ENCODE measurements at places on chromosomes 3 and 15. TPM values are rescaled to one million over a fixed set of nuclear protein-coding genes. Genes with fewer than 3 reads are reported as not detected.
A peak's percentile ranks its signal among the peaks of the same experiment; 100 is the strongest.

GRCh38 chr3:138774529-138775253 is 60.0 kb downstream of the PIK3CB start:
- no peak overlapping the region for H3K4me3 ChIP-seq
- no peaks in the 10 kb centered on the region for H3K27me3 ChIP-seq
- peaks cover 13% of the 10 kb centered on the region for H3K36me3 ChIP-seq
- DNase-seq, result peak; percentile 98
- peaks cover 18% of the 10 kb centered on the region for H3K4me1 ChIP-seq

DNA sequence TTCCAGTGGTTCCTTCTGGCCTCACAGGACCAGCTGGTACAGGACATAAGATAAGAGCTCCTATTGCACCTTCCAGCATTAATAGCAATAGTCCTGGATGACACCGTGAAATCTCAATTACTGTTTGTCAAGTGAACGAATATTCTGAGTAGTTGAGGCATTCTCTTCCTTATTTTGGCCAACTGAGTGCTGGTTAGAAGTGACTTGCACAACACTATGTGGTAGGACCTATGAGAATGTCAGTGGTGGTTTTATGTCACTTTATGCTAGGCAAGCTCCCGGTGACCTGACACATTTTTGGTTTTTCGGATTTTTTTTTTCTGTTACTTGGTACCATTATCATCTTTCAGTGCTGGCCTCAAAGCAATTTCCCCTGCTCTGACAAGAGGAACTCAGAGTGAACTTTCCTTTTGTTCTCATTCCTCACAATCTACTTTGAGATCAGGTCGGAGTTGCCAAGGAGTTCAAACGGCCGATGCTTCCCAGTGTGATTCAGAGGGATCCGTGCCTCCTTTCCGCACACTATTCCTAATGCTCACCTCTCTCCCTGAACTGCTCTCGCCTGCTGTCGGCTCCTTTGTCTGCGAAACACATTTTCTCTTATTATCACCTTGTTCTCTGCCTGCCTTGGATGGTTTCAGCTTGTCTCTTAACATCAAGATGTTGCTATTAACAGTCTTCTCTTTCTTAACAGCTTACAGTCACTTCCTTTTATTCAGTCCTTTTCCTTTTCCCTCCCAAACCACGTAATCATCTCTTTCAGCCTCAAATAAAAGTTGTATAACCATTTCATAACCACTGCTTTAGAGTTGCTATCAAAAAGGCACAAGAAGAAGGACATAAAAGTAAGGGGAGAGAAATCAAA is 35.8 kb downstream of the QTRT2 start:
- H3K4me1 ChIP-seq, result no peaks in the 10 kb centered on the region
- no peak for DNase-seq
- H3K27ac ChIP-seq, result no peak overlapping the region
- peaks cover 8% of the 10 kb centered on the region for H3K36me3 ChIP-seq

DNA sequence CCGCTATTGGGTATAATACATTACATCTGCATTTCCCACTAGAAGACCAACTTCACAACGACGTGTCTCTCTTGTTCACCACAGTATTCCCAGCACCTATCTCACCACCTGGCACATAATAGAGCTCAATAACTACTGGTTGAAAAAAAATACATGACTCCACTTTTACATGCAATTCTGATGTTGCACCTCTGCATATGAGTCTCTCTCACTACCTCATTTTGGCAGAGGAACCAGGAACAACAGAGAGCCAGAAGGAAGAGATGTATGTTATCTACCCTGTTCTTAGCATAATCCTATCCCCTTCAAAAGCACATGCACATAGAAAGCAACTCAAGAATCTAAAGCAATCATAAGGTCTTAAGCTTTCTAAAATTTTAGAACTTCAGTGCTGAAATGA is 61.6 kb downstream of the SHQ1 start:
- H3K4me3 ChIP-seq, result no peak overlapping the region
- no peak for DNase-seq
- H3K36me3 ChIP-seq, result peaks cover 7% of the 10 kb centered on the region
- H3K27me3 ChIP-seq, result no peaks in the 10 kb centered on the region
- no peaks in the 10 kb centered on the region for H3K4me1 ChIP-seq

- no peaks in the 10 kb centered on the region for H3K36me3 ChIP-seq
- no peak for DNase-seq
- peaks cover 77% of the 10 kb centered on the region for H3K27me3 ChIP-seq
- no peak overlapping the region for H3K4me3 ChIP-seq
- no peak overlapping the region for H3K27ac ChIP-seq
Observed at GRCh38 chr15:80401456-80401855, 2.7 kb upstream of the ARNT2 start.

GRCh38 chr15:57609805-57610529 is 18.3 kb downstream of the MYZAP start:
- no peaks in the 10 kb centered on the region for H3K36me3 ChIP-seq
- H3K27me3 ChIP-seq, result no peaks in the 10 kb centered on the region
- no peak overlapping the region for H3K4me3 ChIP-seq
- H3K4me1 ChIP-seq, result peaks cover 53% of the 10 kb centered on the region
- DNase-seq, result peak; percentile 79
- H3K27ac ChIP-seq, result peak overlapping the region; percentile 91

GRCh38 chr3:98545940-98546339 is 14.2 kb downstream of the GPR15 start:
- H3K27me3 ChIP-seq, result no peaks in the 10 kb centered on the region
- no peak overlapping the region for H3K27ac ChIP-seq
- H3K36me3 ChIP-seq, result no peaks in the 10 kb centered on the region
- no peak for DNase-seq

- H3K27ac ChIP-seq, result no peak overlapping the region
- peaks cover 5% of the 10 kb centered on the region for H3K4me1 ChIP-seq
- no peaks in the 10 kb centered on the region for H3K27me3 ChIP-seq
- H3K4me3 ChIP-seq, result no peak overlapping the region
- DNase-seq, result no peak
- H3K36me3 ChIP-seq, result no peaks in the 10 kb centered on the region
Observed at GRCh38 chr3:58629629-58630028, 36.9 kb downstream of the FAM3D start.

DNA sequence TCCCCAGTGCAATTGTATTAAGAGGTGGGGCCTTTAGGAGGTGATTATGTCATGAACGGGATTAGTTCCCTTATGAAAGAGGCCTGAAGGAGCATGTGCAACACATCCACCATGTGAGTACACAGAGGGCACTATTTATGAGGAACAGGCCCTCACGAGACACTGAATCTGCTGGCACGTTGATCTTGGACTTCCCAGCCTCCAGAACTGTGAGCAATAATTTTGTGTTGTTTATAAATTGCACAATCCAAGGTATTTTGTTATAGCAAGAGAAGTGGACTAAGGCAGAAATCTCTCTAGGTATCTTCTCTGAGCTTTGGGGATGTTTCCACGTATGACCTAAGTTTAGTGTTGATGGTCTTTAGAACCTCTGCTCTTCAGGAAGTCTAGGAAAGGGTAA is 149.3 kb upstream of the CBLB start:
- peaks cover 16% of the 10 kb centered on the region for H3K4me1 ChIP-seq
- no peaks in the 10 kb centered on the region for H3K36me3 ChIP-seq
- H3K27me3 ChIP-seq, result no peaks in the 10 kb centered on the region
- H3K27ac ChIP-seq, result no peak overlapping the region
- H3K4me3 ChIP-seq, result no peak overlapping the region

GRCh38 chr3:61769266-61769990 is 208.1 kb downstream of the PTPRG start:
- peak overlapping the region; percentile 80 for H3K27ac ChIP-seq
- H3K4me3 ChIP-seq, result no peak overlapping the region
- peaks cover 10% of the 10 kb centered on the region for H3K36me3 ChIP-seq
- peaks cover 52% of the 10 kb centered on the region for H3K4me1 ChIP-seq

DNA sequence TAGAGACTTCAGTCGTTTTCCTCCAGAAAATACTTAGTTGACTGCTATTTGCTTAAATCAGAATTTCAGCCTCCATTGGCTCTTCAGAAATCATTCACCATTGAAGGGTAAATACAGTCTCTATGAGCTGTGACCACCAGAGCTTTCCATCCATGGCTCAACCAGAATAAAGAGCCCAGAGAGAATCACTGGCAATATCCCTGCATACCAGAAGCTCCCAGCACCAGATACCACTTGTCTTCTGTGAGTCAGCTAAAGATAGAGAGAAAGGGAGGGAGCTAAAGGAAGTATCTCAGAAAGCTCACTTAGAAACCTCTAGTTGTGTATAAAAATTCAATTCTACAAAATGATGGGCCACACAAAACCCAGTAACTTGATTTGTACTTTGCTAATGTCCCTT is 115.2 kb upstream of the TMCO5A start:
- no peaks in the 10 kb centered on the region for H3K36me3 ChIP-seq
- no peak overlapping the region for H3K4me3 ChIP-seq
- DNase-seq, result no peak
- H3K27me3 ChIP-seq, result peaks cover 44% of the 10 kb centered on the region
- H3K27ac ChIP-seq, result no peak overlapping the region
- H3K4me1 ChIP-seq, result no peaks in the 10 kb centered on the region

DNA sequence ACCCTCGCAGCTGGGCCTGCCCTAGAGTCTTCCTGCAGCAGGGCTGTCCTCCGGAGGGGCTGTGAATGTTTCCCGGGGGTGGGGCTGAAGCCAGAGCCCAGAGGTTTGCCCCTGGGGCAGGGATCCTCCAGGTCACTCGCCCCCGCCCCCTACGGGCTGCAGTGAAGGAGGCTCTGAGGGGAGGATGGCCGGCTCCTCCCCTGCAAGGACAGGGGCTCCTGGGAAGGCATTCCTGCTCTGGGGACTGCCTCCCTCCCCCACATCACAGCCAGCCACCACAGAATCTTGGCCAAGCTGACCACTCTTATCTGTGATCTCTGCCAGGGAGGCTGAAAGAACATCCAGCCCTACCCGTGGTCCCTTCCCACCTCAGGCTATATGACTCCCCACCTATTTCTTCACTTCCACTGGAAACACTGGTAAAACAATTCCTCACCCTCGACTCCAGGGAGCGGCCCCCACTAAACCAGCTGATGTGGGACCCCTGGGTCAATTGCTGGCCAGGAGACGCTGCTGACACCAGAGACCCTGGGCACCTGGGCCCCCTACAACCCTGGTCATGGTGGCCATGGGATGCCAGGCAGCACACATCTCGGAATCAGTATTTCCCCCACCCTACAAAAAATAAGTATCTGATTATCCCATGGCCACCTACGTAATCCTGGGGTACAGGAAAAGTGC is 66.0 kb downstream of the HMCES start:
- H3K27ac ChIP-seq, result no peak overlapping the region
- no peak overlapping the region for H3K4me3 ChIP-seq
- H3K4me1 ChIP-seq, result no peaks in the 10 kb centered on the region

- H3K27ac ChIP-seq, result peak overlapping the region; percentile 27
- no peaks in the 10 kb centered on the region for H3K27me3 ChIP-seq
- DNase-seq, result peak; percentile 59
- H3K36me3 ChIP-seq, result peaks cover 28% of the 10 kb centered on the region
Observed at GRCh38 chr3:31768479-31769125, 212.5 kb downstream of the OSBPL10 start.

DNA sequence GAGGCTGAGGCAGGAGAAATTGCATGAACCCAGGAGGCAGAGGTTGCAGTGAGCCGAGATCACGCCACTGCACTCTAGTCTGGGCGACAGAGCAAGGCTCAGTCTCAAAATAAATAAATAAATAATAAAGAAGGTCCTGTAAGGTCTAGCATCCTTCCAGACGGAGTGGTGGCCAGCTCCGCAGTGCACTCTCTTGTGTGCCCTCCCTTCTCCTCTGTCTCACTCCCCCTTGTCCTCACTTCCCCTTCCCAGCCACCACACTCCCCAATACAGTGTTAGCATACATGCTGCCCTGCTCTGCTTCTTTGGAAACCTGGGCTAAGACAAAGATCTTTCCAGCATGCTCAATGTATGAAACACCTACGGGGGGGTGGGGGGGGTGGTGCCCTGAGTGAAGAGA is 3.4 kb upstream of the CLN6 start:
- no peak overlapping the region for H3K27ac ChIP-seq
- no peaks in the 10 kb centered on the region for H3K27me3 ChIP-seq
- no peak overlapping the region for H3K4me3 ChIP-seq
- H3K36me3 ChIP-seq, result peaks cover 3% of the 10 kb centered on the region
- no peak for DNase-seq
- peaks cover 14% of the 10 kb centered on the region for H3K4me1 ChIP-seq

GRCh38 chr3:62587169-62587568 is 213.8 kb upstream of the FEZF2 start:
- no peaks in the 10 kb centered on the region for H3K27me3 ChIP-seq
- peaks cover 32% of the 10 kb centered on the region for H3K4me1 ChIP-seq
- peak overlapping the region; percentile 90 for H3K27ac ChIP-seq

GRCh38 chr3:148333091-148333490 is 364.6 kb upstream of the AGTR1 start:
- no peak overlapping the region for H3K4me3 ChIP-seq
- H3K27me3 ChIP-seq, result peaks cover 56% of the 10 kb centered on the region
- H3K4me1 ChIP-seq, result peaks cover 4% of the 10 kb centered on the region
- no peak for DNase-seq
- H3K36me3 ChIP-seq, result no peaks in the 10 kb centered on the region
- H3K27ac ChIP-seq, result no peak overlapping the region

GRCh38 chr3:49673121-49673714 is 933 bp upstream of the APEH start:
- no peaks in the 10 kb centered on the region for H3K27me3 ChIP-seq
- peak overlapping the region; percentile 99 for H3K27ac ChIP-seq
- peaks cover 11% of the 10 kb centered on the region for H3K4me1 ChIP-seq
- DNase-seq, result no peak
- peak overlapping the region; percentile 93 for H3K4me3 ChIP-seq
- H3K36me3 ChIP-seq, result peaks cover 12% of the 10 kb centered on the region

DNA sequence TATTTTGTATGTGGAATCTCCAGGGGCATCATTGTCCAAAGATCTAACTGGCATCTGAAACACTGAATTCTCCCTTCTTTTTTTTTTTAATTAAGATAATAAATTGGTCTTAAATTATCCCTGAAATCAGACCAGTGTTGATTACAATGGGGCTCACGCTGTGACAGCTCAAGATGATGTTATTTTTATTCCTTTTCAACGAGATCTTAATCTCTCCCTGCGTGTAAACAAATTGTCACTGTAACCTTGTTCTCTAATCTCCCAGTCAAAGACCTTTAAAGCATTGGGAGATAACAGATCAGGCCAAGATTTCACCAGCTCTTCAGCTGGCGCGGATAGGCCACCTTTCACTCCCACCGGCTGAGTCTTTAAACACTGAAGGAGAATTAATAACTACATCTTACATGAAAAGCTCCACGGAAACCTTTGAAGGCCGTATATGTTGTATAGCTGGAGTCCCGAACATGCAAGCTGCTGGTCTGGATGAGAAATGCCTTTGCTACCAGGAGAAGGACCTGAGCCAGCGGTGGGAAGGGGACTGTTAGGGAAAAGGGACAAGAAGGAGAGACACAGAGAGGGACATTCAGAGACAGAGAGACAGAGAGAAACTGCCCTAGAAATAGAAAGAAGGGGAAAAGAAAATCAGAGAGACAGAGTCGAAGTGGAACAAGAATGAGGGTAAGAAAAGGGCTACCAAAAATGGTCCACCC is 418.8 kb upstream of the NR2F2 start:
- H3K4me3 ChIP-seq, result no peak overlapping the region
- no peaks in the 10 kb centered on the region for H3K36me3 ChIP-seq
- no peak for DNase-seq
- H3K27me3 ChIP-seq, result no peaks in the 10 kb centered on the region

Gene WNT5A
- 14.5 TPM for total RNA-seq

DNA sequence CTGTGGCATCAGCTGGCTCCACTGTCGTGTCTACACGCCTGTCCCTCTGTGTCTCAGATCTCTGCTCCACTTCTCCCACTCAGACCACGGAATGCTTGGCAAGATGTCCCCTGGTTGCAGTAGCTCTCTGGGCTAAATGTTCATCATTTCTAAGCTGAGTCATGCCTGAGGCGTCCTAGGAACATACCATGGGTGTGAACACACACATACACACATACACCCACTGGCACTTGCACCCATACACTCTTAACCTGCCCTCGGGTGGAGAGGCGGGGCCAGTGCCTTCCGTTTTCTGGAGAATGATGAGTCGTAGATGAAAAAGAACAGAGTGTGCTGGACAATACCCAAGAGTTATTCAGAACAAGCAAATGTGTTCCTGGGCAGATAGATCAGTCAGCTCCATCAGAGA is 72.4 kb downstream of the SENP2 start:
- DNase-seq, result peak; percentile 96
- peak overlapping the region; percentile 86 for H3K27ac ChIP-seq
- no peaks in the 10 kb centered on the region for H3K27me3 ChIP-seq
- peaks cover 87% of the 10 kb centered on the region for H3K36me3 ChIP-seq
- peak overlapping the region; percentile 13 for H3K4me3 ChIP-seq

Data from MCF 10A (cell line).